Activated gamma-delta T cell treated with Interleukin-2 at 50 U/mL for 16 hours (primary cell): ENCODE measurements at places on chromosomes 7 and 10.

DNA sequence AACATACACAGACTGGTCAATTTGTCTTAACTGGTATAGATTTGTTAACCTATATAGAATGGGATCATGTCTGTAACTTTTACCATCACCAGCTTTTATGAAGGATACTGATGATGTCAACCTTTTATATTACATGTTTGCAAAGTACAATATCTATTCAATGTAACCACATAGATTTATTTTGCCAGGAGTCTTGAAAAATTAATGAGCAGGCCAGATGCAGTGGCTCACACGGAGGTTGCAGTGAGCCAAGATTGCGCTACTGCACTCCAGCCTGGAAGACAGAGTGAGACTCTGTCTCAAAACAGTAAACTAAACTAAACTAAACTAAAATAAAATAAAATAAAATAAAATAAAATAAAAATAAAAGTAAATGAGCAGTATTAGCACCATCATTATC lies 30.0 kb upstream of the PARD3 start:
- DNase-seq = no peak

- no peak for DNase-seq
Measured at GRCh38 chr10:6794441-6794840, 214.4 kb upstream of the PRKCQ start.

DNA sequence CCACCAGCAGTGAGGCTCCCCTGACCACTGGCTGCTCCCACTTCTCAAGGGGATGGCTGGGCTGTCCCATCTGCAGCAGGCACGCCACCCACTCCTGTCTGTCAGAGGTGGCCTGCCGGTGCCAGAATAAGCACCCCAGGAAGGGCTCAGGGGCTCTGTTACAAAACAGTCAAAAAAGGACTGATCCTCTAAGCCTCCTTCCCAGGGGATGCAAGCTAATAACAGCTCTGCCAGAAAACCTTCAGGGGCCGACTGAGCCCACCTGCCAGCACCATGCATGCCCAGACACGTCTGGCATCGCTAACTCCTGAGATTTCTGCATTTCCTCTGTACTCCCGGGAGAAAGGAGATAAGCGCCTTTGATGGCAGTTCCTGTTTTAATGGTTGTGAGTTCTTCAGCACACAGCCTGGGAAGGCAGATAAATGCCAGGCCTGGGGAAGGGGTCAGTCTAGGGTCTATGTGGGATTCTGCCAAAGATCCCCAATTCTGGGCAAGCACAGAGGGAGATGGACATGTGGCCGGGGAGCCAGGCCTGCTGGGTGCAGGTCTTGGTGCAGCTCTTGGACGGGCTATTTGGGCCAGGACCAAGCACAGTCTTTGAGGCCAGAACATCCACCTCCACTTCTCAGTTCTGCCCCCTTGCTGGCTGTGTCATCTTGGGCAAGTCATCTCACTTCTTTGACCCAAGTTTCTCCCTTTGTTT lies 128.4 kb downstream of the ARHGAP22 start:
- DNase-seq = no peak

DNA sequence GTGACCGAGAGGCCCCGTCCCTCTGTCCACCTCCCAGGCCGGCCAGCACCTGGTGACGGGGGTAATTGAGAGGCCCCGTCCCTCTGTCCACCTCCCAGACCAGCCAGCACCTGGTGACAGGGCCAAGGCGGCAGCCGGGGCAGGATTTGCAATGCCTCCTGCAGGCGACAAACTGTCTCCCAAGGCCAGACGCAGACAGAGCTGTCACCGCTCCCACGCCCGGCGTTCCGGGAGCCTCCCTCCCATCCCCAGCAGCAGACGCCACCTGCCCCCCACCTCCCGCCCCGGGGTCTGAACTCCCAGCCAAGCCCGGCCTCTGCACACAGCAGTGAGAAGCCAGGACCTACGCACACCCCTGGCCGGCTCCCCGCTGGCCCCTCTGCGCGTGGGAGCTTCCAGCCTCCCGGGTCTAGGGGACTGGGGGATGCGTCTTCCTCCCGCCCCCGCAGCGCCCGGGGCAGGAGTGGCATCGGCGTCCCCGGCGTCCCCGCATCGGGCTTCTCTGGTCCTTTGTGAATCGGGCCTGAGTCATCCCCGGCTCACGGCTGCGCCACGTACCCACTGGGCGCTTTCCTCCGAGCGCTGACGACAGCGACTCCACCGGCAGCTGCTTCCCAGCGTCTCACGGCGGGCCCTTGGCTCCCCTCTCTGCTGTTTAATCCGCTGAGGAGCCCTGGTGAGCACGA lies 95.1 kb upstream of the DIP2C start:
- DNase-seq = no peak

- DNase-seq = no peak
Measured at GRCh38 chr7:77433901-77434300, 17.8 kb upstream of the GSAP start.

DNA sequence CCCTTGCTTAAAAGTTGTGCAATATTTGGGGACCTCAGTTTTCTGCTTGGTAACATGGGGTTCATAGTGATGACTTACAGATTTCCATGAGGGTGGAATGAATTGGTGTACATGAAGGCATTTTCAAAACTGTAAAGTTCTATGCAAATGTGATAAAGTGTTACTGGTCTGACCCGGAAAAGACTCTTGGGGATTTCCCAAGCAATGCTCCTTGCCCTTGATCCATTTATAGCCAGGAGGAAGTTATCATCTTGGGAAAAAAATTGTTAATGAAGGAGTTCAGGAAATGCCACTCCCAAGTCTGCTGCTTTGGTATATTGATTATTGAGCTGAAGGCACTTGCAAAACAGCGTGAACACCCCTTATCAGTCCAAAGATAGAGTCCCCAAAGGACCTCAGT lies 96.3 kb upstream of the ZPBP start:
- DNase-seq = no peak

GRCh38 chr7:15685358-15686294 lies 857 bp downstream of the MEOX2 start:
- no peak for DNase-seq

DNA sequence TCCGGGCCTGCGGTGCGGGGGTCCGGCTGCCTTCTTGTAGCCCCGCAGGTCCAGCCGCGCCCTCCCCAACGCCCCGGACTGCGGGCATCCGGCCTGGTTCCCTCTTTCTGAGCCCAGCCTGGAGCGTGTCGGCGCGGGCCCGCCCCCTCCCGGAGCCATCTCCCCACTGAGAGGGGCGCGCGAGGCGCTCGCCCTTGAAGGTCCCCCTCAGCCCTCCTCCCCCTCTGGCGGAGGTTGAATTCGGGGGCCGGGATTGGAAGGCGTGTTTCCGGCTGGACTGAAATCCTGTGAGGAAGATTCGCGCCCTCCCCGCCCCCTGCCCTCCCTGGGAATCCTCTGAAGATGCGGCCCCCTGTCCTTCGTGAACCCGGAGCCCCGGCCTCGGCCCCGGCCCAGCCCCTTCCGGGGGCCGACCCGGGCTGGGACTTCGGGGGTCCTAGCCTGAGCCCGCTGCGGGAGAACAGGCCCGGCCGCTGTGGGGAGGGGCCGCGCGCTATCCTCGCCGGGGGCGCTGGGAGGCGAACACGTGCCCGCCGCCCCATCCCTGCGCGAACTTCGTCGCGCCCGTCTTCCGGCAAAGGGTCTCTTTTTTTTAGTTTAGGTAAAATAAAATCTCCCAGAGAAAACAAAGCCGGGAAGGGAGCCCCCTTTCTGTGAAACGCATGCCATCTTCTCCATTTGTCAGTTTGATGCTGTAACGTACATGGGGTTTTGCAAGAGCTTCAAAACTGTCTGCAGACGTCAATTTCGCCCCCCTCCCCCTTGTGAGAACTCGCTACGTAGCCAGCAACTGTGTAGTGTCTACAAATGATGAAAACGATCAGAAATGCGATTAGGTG lies 636 bp downstream of the PDCD4 start:
- DNase-seq = peak; percentile 75

GRCh38 chr7:66815951-66816350 lies 75.4 kb downstream of the RABGEF1 start:
- no peak for DNase-seq

DNA sequence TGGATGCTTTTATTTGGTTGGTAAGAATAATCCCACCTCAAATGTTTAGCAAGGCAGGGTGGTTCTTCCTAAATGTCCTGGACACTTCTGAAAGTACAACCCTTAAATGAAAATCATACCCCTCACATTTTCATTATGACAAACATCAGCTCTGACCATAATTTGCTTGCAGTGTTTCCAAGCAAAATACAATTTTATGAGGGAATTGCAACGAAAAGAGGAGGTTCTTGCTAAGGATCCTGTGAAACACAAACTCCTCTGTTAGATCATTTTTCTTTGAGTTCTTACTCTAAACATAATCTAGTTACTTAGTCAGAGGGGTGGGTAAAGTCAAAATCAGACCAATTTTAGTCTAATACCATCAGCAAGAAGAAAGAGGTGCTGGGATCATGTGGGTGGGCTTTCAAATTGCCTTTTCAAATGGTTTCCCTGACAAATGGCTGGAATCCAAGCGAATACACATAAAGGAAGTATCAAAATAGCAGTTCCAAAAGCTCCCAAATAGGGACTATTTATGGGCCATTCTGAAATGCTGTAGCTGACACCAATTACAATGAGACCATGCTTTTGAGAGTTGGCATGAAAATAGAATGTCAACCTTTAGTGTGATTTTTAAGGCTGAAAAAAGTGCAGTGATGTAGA lies 164.9 kb upstream of the INHBA start:
- DNase-seq = no peak
